Spinal cord (tissue), 10 donors: ENCODE measurements at places on chromosomes 13 and 19. TPM values are rescaled to one million over a fixed set of nuclear protein-coding genes. Genes with fewer than 3 reads are reported as not detected.

The NUMBL gene
- polyA plus RNA-seq, result 46.6 TPM

The LILRA5 gene
- 0.54 TPM for polyA plus RNA-seq

The NCR1 gene
- polyA plus RNA-seq, result 0.14 TPM

DNA sequence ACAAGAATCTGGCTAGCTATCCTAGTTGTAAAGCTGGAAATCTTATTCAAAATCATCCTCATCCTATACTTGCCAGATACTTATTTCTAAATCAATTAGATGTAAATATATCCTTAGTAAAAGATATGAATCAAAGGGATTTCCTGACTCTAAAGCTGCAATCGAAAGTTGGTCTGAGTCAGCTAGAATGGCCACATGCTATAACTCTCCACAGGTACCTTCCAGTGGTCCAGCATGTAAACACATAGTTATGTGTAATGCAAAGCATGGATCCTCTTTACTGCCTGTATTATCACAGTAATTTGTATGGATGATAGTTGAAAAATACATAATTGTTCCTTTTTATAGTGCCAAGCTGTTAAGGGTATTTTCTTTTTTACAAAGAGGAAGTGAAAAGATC is 27.4 kb downstream of the SLITRK6 start:
- H3K27ac ChIP-seq, result no peak overlapping the region
- H3K27me3 ChIP-seq, result no peaks in the 10 kb centered on the region
- no peak overlapping the region for H3K4me3 ChIP-seq
- no peak for DNase-seq
- no peaks in the 10 kb centered on the region for H3K4me1 ChIP-seq
